Activated T-helper 1 cell treated with anti-CD3 and anti-CD28 coated beads, Interleukin-12 subunit alpha, Interleukin-12 subunit beta, Interleukin-2, Interleukin-4 antibody, amounts not matched to agents 30 ng/mL and 10 ng/mL and 1 ng/mL, durations not matched to agents 14 hours and 24 hours and 36 hours (primary cell): ENCODE measurements at places on chromosomes 4 and X. TPM values are rescaled to one million over a fixed set of nuclear protein-coding genes. Genes with fewer than 3 reads are reported as not detected.

Gene GPR82
- total RNA-seq, result 0.08 and 0.49 TPM in 2 replicates

Gene USP51
- total RNA-seq, result 1.9 and 2.2 TPM in 2 replicates

Gene VCX2
- total RNA-seq, result not detected in 2 replicates

- DNase-seq, result no peak
Observed at GRCh38 chrX:15511563-15511962, 11.0 kb downstream of the BMX start.

DNA sequence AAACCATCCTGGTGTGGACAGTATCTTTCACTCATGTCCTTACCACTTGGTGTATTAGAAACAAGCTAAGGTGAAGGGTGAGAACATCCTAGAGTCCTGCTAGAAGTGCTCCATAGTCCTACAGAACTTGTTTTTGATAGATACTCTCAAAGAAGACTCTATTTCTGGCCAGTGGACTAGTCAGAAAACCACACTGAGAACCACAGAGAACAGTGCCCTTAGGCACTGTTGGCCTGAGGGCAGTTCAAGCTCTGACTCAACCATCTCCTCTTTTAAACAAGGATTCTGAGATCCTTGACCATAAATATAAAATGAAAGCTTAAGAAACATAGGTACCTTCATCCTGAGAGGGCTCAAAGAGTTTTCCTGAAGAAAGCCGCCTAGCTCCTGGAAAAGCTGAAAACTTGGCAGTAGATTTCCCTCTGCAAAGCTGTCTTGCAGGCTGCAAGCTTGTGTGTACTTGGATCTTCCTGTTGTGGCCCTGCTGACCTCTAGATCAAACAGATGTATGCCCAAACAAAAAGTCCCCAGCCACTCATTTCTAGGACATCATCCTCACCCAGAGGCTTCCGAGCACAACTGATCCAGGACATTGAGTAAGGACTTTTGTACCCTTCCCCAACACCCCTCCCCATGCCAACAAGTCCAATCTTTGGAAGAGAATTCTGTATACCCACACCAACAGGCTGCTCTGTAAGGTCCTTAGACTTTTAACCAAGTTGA is 111.6 kb upstream of the CXCL13 start:
- DNase-seq, result no peak

DNA sequence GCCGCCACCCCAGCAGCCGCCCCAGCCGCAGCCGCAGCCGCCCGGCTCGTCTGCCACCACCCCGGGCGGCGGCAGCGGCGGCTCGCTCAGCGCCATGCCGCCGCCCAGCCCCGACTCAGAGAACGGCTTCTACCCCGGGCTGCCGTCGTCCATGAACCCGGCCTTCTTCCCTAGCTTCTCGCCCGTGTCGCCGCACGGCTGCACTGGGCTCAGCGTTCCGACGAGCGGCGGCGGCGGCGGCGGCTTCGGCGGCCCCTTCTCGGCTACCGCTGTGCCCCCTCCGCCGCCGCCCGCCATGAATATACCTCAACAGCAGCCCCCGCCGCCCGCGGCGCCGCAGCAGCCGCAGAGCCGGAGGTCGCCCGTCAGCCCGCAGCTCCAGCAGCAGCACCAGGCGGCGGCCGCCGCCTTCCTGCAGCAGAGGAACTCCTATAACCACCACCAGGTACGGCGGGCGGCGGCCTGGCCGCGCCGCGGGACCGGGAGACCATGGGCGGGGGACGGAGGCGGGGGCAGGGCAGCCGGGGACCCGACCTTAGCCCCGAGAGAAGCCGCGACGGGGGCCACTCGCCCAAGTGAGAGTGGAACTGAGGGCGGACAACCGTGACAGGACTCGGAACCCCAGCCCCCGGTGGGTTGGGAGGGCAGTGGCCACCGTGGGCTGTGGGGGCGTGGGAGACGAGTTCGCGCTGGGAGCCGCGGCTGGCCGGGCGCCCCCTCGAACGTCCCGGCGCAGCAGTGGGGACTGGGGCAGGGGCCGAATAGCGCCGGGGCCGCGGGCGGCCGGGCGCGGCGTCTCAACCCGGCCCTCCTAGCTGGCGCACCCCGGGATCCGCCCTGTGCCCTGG is 1.8 kb downstream of the CPEB2 start:
- DNase-seq, result peak; percentile 47

DNA sequence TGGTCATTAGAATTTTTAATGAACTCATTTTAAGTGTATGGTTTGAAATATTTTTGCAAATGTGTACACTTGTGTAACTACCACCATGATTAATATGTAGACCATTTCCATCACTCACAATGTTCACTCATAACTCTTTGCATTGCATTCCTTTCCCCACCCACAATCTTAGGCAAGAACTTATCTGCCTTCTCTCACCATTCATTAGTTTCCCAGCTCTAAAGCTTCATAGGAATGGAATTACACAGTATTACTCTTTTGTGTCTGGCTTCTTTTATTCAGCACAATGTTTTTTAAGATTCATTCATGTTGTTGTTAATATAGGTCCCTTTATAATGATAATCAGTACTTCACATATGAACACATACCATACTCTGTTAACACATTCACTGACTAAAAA is 106.1 kb downstream of the ARAP2 start:
- DNase-seq, result no peak
